ENCODE measurements at places on chromosomes 7 and 10.

DNA sequence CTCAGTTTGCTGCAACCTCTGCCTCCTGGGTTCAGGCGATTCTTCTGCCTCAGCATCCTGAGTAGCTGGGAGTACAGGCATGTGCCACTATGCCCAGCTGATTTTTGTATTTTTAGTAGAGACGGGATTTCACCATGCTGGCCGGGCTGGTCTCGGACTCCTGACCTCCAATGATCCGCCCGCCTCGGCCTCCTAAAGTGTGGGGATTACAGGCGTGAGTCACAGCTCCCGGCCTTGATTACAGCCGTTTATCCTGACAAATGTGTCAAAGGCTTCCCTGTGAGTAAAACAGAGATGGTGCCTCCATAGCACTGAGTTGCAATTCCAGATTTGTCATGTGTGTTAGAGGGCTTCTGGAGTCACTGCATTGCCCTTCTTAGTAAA lies 273.7 kb downstream of the CCDC3 start:
- no peak for DNase-seq

- DNase-seq: no peak
Observed at GRCh38 chr7:100515072-100515532, 23.9 kb upstream of the AGFG2 start.

GRCh38 chr10:71833451-71834342 lies 17.4 kb downstream of the PSAP start:
- no peak for DNase-seq

DNA sequence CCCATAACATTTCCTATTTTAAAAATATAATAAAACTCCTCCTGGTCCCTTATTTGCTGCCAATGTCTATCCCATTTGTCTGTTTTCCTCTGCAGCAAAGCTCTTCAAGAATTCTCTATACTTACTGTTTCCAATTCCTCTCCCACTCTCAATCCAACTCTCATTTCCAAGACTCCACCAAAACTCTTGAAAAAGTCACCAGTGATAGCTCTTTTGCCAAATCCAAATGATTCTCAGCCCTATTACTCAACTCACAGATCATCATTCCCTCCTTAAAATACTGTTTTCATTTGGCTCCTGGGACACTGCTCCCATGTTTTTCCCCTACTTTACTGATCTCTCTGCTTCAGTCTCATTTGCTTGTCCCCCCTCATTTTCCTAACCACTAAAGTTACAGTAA lies 139.4 kb downstream of the HIBADH start:
- no peak for DNase-seq

DNA sequence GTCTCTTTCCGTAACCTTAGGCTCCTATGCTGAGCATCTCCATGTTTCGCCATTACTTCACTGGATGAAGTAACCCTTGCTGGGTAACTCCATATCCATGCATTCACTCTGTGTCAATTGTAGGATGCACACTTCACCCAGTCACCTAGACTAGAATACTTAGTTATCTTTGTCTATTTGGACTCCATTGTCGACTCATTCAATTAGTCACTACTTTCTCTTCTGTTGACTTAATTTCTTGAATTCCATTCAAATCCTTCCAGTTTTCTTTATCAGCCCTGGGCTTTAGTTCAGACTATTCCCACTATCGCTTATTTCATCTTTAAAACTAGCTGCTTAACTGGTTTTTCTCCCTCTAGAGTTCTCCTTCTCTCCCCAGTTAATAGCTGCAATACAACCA lies 111.3 kb upstream of the TNS3 start:
- no peak for DNase-seq

GRCh38 chr10:124909563-124909962 lies 32.4 kb upstream of the ZRANB1 start:
- no peak for DNase-seq

DNA sequence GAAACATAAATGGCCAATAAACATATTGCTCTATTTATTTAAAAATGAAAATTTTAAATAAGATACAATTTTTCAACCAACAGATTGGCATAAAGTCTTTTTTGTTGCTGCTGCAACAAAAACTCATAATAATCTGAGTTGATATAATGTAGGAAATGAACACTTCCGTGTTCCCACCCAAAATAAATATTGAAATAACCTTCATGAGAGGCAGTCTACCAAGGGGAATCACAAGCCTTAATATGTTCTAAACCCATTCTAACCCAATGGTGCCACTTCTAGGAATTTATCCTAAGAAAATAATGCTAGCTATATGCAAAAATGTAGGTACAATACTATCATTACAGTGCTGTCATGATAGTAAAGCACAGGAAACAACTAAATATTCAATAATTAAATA lies 39.1 kb downstream of the SLC25A13 start:
- DNase-seq: no peak

- DNase-seq: no peak
Observed at GRCh38 chr7:134902058-134902457, 84.2 kb upstream of the AGBL3 start.

GRCh38 chr10:3892440-3893425 lies 107.7 kb upstream of the KLF6 start:
- no peak for DNase-seq

DNA sequence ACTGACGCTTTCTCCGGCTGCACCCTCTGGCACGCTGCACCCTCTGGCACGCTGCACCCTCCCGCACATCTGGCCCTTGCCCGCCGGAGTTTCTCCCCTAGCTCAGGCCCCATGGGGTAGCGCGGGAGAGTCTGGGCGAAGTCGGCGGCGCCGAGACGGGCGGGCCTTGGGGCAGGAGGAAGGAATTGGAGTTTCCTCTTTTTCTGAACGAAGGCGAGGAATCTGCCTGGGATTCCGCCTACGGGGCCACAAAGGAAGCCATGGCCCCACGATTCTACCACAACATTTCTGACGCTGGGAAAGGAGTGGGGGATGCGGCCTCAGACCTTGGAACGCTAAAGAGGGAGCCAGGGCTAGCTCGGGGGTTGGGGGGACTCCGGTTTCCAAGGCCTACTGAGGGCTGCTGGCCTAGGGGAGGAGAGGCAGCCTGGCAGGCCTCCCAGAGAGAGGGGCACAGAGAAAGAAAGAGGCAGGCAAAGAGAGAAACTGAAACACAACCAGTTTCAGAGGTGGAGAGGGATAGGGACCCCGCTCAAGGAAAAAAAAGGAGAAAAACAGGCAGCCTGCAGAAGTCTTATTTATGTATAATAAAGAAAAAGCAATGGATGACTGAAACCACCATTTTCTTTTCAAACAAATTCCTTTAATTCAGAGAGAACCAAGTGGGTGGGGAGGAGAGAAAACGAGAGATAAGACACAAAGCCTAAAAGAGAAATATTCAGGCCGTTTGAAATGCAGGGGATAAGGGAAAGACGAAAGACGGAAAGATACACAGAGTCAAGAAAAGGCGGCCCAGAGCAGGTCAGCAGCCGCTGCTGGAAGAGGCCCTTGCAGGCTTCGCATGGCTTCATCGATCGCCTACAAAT lies 4.3 kb downstream of the TLX1 start:
- DNase-seq: no peak

DNA sequence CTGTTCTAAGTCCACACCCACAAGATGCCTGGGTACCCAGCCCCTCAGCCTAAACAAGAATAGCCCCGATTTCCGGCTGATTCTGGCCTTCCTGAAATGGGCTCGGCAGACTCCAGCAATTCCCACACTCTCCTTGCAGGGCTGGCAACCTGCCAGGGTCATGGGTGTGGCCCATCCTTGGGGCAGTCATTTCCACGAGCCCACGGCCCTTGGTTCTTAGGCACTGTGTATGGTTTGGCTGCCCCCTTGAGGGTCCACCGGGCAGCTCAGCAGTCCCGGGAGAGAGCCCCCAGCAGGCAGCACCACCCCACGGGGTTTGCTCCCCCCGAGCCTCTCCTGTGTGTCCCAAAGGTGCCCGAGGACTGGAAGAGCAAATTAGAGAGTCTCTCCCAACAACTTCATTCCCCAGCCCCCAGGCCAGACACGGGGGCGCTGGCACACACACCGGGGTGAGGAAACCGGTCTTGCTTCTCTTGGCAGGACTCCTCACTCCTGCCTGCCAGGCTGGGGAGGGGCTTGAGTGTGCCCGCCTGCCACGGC lies 142.2 kb downstream of the EMX2 start:
- no peak for DNase-seq

DNA sequence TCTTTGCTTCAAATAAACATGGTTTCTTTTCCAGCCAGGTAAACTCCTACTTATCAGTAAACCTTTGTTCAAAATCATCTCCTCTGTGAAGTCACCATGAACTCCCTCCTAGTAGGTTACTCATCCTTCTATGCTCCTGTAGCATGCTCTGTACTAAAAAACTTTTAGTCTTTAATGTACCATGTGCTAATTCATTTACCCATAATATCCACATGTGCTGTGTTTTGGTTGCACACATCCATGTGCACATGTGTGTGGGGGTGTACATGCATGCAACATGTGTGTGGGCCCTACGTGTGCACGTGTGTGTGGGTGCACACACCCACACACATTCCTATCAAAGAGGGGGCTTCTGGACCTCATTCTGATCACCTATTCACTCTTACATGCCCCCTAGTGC lies 259.9 kb upstream of the SP4 start:
- no peak for DNase-seq

DNA sequence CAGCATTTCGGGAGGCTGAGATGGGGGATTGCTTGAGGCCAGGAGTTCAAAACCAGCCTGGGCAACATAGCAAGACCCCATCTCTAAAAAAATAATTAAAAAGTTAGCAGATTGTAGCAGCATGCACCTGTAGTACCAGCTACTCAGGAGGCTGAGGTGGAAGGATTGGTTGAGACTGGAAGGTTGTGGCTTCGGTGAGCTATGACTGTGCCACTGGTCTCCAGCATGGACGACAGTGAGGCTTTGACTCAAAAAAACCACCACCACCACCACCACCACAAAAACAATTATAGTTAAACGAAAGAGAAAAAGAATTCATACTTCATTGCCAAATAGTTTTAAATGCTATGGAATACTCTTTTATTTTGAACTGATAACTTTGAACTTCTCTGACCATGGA lies 63.4 kb downstream of the VTI1A start:
- DNase-seq: no peak

All from stimulated activated CD4-positive, alpha-beta T cell treated with anti-CD3 and anti-CD28 coated beads, TNF-alpha, amount 100 ng/mL, for 48 hours (primary cell).